A172 (cell line): ENCODE measurements at places on chromosomes 3 and 15. TPM values are rescaled to one million over a fixed set of nuclear protein-coding genes. Genes with fewer than 3 reads are reported as not detected.

GRCh38 chr15:47719730-47720129 lies 2.4 kb downstream of the SEMA6D start:
- DNase-seq: no peak

Gene ZWILCH
- 44.4 and 51.4 TPM in 2 replicates for total RNA-seq

DNA sequence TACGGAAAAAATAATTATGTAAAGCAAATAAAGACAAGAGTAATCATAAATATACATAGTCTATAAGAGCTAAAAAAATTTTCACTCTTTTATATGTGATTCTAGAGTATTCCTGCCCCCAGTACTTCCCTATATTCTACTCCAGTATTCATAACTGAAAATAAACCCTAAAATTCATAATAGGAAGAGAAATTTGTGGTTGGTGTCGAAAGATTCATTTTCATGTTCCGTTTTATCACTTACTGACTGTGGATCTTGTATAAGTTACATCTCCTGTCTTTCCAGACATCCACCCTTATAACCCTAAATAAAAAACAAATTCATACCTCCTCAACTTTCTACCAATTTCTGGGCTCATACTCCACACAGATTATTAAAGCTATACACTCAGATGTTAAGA lies 16.0 kb upstream of the MBNL1 start:
- DNase-seq: no peak

Gene C3orf22
- total RNA-seq: not detected in 2 replicates

- DNase-seq: peak; percentile 85
These were observed 20.2 kb upstream of the GPX1 start for GRCh38 chr3:49378249-49378895.

- DNase-seq: no peak
These were observed 1102.6 kb upstream of the EPHA6 start for GRCh38 chr3:95711789-95712188.

- DNase-seq: peak; percentile 54
These were observed 4.4 kb downstream of the GXYLT2 start for GRCh38 chr3:72892081-72892775.

DNA sequence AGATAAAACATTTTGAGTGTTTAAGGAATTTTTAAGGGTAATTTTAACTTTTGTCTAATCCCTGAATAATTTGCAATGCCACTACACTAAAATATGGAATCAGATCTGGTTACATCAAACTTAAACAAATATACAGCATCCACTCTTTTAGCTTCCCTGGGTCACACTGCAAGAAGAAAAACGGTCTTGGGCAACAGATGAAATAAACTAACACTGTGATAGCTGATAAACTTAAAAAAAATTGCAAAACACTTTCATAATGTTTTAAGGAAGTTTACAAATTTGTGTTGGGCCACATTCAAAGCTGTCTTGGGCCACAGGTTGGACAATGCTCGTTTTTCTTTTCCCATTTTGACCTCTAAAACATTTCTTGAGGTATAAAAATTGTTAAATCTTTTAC lies 34.3 kb downstream of the CCDC66 start:
- DNase-seq: no peak

Gene HRG
- total RNA-seq: not detected in 2 replicates
